Non-pigmented ciliary epithelial cell (primary cell): ENCODE measurements at places on chromosomes 1 and 21.

GRCh38 chr1:79575424-79575823, 568.9 kb upstream of the ADGRL4 start:
- no peak for DNase-seq

- DNase-seq, result no peak
Observed at GRCh38 chr1:112833806-112834205, 118.7 kb upstream of the PPM1J start.

GRCh38 chr1:205639567-205639966, 7.8 kb upstream of the ELK4 start:
- DNase-seq, result no peak

GRCh38 chr1:84669831-84670230, 20.4 kb downstream of the SSX2IP start:
- DNase-seq, result no peak

- no peak for DNase-seq
Observed at GRCh38 chr1:17101261-17101660, 18.0 kb downstream of the PADI2 start.

DNA sequence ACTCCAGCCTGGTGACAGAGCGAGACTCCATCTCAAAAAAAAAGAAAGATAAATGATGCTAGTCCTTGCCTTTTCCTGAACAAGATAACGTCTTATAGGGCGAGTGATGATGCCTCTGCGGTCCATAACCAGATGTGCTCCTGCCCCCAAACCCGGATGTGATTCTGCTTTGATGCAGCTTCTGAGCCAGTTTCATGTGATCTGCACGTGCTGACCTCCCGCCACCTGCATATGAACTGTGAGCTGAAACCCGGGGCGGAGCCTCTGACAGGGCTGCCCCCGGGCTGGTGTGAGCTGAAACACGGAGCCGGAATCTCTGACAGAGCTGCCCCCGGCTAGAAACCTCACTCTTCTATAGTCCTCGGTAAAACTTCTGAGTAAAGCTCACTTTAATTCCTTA, 1.3 kb downstream of the KRTAP12-4 start:
- no peak for DNase-seq

DNA sequence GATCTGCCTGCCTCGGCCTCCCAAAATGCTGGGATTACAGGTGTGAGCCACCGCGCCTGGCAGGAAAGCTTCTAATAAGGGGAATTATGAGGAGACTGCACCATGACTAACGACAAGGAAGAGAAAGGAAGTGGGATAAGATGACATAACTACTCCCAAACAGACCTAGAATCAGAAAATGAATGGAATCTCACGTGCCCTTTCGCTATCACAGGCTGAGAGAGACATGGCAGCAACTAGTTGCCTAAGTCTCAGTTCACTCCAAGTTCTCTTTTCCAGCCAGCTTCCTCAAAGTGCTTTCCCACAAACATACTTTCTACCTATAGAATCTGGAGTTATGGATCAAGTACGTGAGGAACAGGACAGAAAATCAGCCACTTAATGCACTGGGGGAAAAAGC, 2.0 kb downstream of the PI4KB start:
- no peak for DNase-seq

DNA sequence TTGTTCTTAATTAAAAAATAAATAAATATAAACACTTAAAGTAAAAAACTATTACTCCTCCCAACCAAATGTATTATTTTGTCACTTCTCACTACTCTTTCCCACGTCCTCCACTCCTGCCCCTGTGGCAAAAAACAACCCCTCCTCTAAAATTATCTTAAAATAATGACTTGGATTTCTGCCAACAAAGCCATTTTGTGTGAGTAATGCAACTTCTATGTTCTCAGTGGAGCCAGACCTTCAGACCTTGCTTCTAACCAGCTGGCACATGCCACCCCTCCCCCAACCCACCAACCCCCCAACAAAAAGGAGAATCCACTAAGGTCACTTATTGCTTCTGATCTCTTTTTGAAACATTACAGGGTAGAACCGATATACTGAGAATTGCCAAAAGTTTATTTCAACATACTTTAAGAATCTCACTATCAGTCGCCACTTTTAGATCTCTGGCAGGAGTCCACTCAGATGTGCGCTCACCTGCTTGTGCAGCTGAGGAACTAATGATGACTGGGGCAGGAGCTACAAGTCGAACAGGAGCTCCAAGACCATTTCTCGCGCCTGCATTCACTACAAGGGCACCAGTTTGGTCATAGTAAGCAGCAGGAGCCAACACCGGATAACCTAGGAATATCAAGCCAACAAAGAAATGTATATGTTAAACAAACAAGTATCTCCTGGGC, 58.3 kb upstream of the SDC3 start:
- DNase-seq, result peak; percentile 48

GRCh38 chr1:153293480-153293775, 19.3 kb downstream of the PGLYRP3 start:
- DNase-seq, result no peak

GRCh38 chr1:234503193-234504050, 24.4 kb upstream of the TARBP1 start:
- no peak for DNase-seq

DNA sequence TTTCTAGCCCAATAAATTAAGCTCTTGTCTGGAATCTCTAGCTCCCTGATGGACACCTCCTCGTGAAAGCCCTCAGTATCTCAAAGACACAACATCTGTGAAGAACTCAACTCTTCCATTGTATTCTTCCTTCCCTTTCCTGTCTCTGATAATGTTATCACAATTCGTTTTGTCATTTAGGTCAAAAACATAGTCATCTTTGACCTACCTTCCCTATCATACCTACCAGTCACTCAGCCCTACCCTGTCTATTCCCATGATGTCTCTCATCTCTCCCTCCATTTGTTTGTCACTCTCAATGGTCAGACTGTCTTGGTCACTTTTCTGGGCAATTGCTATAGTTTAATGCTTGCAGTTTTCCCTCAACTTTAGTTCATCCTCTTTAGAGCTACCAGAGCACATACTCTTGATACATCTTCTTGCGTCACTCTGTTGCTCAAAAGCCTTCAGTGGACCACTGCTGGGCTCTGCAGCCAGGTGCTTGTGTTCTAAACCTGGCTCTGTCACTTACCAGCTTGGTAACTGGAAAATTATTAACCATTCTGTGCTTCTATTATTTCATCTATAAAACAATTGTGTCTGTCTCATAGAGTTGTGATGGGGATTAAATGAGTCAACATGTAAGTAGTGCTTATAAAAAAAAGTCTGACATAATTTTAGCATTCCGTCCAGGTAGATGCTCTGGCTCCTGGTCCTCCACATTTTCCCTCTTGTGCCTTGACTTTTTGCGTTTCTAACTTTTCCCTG, 39.6 kb downstream of the DDR2 start:
- DNase-seq, result no peak

GRCh38 chr21:32279377-32279680, 480 bp upstream of the MIS18A start:
- DNase-seq, result no peak

DNA sequence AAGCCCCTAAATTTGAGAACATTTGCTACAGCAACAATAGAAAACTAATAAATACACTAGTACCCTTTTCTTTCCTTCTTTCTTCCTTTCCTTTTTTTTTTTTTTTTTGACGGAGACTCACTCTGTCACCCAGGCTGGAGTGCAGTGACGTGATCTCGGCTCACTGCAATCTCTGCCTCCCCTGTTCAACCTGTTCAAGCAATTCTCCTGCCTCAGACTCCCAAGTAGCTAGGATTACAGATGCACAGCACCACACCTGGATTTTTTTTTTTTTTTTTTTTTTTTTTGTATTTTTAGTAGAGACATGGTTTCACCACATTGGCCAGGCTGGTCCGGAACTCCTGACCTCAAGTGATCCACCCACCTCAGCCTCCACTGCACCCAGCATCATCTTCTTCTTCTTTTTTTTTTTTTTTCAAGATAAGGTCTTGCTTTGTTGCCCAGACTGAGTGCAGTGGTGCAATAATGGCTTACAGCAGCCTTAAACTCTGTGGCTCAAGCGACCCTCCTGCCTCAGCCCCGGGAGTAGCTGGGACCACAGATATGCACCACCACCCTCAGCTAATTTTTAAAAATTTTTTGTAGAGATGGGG, 19.6 kb upstream of the CBR3 start:
- DNase-seq, result no peak

DNA sequence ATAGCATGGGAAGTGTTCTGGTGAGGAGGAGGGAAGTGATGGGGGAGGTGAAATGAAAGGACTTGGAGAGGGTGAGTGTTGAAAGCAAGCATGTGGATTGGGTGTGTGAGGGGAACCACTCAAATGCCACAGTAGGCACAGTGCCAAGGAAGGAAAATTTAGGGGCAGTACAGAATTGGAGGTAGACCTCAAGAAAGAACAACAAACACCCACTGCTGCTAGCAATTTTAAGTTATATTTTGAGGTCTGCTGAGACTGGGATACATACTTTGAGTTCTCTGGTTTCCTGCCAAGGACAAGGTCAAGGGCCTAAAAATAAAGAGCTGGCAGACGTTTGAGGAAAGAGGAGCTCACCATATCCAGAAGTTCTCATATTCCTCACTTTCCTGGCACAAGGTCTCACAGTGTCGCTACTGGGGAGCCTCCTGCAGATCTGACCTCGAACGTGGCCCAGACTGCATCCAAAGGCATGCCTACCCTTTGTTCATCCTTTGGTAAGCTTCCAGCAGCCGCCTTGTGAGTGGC, 104.0 kb downstream of the BRINP2 start:
- peak; percentile 28 for DNase-seq

GRCh38 chr1:57799490-57800115, 375.7 kb upstream of the DAB1 start:
- DNase-seq, result no peak

GRCh38 chr1:168861421-168862004, 132.5 kb upstream of the DPT start:
- DNase-seq, result no peak

DNA sequence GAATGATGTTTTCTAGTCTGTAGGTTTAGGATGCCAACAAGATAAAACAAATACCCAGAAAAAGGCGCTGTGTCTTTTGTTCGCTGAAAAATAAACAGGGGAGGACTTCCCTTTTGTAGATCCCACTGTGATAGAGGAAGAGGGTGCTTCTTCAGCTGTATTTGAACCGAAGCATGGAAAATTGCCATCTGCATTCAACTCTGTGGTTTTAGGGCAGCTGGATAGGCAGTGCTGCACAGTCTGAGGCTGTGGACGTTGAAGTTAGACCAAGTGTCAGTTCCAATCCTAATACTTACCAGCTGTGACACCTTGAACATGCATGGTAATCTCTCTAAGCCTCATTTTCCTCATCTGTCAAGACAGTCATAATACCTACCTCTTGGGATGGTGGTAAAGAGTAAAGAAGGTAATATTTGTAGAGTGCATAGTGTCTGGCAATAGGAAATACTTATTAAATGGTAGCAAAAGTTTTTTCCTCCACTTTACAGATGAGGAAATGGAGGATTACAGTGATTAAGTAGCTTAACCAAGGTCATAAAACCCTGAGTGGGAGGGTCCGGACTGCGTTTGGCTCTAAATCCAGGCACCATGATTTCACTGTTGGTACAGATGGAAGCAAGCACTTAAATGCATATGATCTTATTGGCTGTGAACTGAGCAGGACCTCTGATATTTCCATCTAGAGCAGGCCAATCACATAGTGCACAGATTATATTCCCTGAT, 48.5 kb downstream of the UTP25 start:
- DNase-seq, result no peak

GRCh38 chr1:184152434-184152898, 100.9 kb downstream of the TSEN15 start:
- DNase-seq, result no peak

DNA sequence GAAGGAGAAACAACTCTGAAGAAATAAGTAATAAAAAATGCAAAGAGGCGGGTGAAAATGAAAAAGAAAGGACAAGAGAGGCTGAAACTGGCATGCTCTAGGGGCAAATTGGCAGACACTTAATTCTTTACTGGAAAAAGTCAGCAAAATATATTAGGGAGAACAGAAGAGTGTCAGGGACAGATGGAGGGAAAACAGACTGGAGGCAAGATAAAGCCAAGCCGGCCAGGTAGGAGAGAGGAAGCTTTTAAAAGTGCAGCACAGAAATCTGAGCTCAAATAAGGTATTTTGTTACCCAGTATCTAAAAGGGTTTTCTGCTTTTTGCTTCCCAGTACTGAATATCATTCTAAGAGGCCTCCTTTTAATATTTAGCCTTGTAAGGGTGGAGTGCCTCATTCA, 339.3 kb downstream of the PAPPA2 start:
- DNase-seq, result no peak

DNA sequence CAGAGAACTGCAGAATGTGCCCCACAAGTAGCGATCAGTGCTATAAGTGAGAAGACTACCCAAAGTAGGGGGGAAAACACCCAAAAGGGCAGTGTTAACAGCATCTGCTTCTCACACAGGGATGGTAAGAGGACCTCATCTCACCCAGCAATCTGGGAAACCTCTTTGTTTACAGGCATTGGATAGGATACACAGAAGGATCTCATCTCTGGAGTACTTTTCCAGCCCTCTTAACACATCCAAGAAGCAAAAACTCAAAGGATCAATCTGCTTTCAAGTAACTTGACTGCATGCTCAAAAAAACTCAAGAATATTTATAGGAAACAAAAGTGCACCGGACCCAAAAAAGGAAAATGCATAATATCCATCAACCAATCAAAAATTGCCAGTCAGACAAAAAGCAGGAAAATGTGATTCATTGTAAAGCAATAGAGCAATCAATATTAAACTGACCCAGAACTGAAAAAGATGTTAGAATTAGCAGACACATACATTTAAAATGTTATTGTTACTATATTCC, 311.0 kb upstream of the CXADR start:
- DNase-seq, result no peak

GRCh38 chr1:232617237-232617636, 12.7 kb downstream of the SIPA1L2 start:
- DNase-seq, result no peak

DNA sequence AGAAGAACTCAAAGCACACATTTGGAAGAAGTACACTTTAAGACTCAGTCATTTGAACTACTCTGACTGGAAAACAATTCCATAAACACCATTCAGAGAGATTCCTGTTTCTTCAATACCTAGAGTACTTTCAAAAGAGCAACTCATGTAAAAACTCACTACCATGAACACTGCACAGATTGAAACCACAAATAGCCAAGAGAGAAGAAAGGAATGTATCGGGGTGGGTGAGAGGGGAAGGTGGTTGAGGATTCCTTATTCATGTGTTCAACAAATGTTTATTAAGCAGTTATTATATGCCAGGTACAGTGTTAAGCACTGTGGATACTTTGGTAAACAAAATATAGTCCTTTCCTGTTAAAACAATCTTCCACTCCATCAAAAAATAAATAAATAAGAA, 64.7 kb downstream of the NRIP1 start:
- DNase-seq, result peak; percentile 65
